ENCODE measurements at places on chromosomes 3 and 15.

- DNase-seq: no peak
These were observed 19.4 kb downstream of the ZNF80 start for GRCh38 chr3:114218006-114218405.

GRCh38 chr15:66598095-66598815 lies 32.5 kb upstream of the LCTL start:
- DNase-seq: no peak

DNA sequence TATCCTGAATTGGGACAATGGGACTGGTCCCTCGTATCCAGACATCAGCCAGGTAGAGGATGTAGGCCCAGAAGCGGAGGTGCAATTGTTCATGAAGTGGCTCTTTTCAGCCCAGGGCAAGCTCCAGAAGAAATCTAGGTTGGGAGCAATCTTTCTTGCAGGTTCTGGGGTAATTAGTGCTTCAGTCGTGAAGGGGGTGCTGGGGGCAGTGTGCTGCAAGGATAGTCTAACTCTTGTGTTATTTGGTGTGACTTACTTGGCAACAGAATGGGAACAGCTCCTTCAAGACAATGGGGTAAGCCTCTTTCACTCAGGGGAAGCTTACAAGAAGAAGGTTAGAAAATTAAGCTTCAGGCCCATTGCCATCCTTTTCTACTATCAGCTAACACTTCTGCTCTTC lies 273.0 kb downstream of the DIPK2A start:
- DNase-seq: no peak

DNA sequence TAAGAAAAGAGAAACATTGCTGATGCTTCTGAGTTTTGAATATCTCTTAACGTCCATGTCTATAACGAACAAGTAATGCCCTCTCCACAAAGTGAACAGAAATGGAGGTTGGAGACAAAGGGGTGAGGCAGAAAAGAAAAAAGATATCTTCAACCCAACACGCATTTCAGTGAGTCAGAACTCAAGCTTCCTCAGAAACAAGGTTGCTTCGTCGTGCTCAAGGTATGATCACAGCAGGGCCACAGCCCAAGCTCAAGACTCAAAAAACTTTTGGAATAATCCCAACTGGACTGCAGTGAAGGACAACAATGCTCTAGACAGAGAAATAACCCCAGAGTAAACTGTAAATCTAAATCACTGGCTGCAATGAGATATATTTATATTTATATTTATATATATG lies 18.9 kb downstream of the WNT5A start:
- DNase-seq: no peak

DNA sequence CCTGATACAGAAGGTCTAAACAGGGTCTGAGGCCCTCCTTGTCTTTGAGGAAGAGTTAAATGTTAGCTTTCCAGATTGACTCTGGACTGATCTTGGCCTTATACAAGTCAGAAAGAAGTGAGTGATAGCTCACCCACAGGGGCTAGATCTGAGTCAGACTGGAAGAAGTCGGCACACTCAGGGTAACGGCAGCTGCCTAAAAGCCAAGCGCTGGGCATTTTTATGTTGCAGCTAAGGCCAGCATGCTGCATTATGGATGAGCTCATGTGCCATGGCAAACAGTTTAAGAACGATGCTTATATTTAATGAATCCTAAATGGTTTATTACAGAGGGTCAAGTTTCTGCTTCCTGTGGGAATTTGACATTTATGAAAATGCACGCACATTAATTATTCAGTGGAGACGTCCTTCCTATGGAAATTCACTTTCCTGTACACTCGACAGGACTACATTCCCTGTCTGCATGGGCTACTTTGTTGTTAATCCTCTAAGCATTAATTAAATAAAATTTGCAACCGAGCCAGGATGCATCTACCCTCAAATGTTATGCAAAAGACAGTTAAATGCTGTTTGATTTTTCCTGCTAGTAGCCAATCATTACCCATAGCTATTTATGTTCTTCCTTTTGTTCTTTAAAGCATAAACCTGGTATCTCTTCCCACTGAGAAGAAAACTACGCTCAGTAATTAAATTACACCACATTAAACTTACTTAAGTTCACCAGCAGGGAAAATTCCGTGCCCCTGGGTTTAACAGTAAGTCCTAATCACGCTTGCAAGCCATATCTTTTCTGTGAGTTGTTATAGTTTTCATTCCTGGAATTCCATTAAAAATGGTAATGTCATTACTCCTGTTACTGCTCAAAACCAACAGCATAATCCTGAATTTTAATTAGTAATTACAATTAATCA lies 762.7 kb upstream of the CFAP20DC start:
- DNase-seq: no peak

- DNase-seq: no peak
These were observed 10.7 kb downstream of the GCNT3 start for GRCh38 chr15:59622289-59622688.

DNA sequence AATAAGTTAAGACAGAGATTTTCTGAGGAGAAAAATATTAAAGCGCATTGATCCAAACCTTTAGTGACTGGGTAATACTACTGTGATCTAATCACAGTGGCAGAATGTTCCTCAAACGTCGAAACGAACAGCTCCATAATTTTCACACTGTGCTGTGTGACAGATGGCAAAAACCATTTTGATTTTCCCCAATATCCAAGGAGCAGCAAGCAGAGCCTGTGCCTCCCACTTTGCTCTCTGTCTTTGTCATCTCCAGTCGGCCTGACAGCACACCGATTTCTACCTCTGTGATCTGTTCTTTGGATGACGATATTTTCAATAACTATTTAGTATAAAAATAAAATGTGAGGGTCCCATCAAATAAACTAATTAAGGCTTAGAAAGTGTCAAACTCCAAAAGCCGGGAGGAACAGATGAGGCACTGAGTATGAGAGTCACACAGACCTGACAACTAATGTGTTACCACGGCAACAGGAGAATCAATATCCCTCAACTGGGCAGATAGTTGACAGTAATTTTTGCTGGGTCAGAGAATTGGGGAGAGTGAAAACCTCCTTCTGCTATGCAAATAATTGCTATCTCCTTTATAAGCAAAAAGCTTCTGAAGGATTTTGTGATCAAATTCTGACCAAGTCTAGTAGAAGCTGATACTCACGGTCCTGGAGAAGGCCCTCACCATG lies 489.1 kb upstream of the CFAP20DC start:
- DNase-seq: no peak

GRCh38 chr3:11085093-11085840 lies 69.0 kb upstream of the HRH1 start:
- DNase-seq: no peak

DNA sequence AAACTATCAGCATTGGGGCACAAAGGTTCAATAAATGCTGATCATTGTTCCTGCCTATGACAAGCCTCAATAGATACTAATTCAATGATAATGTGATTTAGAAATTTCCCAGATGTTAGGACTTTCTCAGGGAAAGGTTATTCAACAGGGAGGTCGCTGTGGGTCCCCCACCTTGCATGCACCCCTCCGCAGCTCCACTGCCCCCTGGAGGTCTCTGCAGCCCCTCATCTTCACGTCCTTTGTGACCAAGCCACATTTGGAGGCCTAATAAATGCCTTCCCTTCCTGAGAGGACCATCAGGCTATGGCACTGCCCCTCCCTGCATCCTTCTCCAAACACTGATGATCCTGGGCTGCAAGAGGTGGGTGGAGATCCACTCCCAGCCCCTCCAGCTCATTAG lies 50.2 kb downstream of the NOX5 start:
- no peak for DNase-seq

GRCh38 chr3:33790091-33790490 lies 8.3 kb upstream of the PDCD6IP start:
- no peak for DNase-seq

- DNase-seq: no peak
These were observed 65.3 kb downstream of the FLNB start for GRCh38 chr3:58073301-58074108.

GRCh38 chr3:194282436-194283122 lies 68.5 kb downstream of the CPN2 start:
- peak; percentile 46 for DNase-seq

- no peak for DNase-seq
These were observed 309.8 kb upstream of the MANF start for GRCh38 chr3:51075221-51075775.

DNA sequence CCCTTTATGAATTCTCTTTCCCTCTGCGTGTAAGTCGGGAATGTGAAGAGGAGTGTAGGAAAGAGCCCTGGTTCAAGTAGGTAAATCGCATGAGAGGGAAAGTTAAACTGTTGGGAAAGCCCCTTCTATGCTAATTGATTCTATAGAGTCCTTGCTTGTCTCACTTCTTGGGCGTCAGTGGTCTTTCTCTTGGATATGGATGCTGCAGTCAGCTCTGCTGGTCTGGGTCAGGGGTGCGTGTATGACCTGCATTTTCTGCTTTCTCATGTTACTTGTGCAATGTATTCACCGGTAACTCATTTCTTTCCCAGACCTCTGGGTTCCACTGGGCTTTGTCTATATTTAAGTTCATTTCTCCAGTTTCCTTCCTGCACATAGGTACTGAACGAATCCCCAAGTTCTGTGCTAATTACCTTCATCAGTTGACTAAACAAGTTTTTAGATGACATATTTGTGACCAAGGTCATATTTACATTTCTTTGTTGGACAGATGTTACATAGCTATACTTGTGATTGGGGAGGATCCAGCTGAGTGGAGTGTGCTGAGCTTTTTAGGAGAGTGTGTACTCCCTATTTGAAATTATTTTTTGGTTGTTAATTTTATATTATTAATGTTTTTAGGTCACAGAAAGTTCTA lies 1.4 kb downstream of the SETD5 start:
- no peak for DNase-seq

DNA sequence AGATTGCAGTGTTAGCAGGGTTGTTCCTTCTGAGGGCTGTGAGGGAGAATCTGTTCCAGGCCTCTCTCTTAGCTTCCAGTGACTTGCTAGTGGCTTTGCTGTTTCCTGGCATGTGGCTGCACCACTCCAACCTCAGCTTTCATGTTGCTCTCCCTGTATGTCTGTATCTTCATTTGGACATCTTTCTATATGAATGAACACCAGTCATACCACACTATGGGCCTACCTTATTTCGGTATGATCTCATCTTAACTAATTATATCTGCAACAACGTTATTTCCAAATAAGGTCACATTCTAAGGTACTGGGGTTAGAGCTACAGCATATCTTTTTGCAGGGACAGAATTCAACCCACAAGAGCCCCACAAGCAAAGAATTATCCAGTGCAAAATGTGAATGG lies 356.7 kb upstream of the UMPS start:
- DNase-seq: no peak

- no peak for DNase-seq
These were observed 220.9 kb upstream of the LRRFIP2 start for GRCh38 chr3:37395286-37395685.

DNA sequence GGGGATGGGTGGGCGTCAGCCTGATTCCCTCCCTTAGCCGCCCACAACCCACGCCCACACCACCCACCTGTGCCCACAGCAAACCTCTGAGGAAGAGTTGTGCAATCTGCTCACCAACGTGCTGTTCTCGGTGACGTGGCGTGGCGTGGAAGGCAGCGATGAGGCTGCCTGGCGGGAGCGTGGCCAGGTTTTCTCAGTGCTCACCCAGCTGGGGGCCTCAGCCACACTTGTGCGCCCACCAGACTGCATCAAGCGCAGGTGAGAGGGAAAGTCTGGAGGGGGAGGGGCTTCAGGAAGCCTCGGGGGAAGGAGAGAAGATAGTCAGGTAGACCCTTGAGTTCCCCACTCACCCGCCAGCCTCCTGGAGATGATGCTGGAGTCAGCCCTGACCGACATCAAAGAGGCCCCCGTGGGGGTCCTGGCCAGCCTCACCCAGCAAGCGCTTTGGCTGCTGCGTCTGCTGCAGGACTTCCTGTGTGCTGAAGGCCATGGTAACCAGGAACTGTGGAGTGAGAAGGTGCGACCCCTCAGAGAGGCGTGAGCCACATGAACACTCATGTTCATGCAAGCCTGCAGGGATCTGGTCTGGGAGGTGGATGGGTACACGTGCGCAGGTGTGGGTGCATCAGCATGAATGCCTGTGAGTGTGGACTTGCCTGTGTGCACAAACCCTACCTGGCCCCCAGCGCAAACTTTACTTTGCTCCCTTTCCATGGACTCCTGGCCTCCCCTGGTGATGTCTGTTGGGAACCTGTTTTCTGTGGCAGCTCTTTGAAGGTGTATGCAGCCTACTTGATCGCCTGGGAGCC lies 21.7 kb downstream of the NBEAL2 start:
- DNase-seq: no peak

DNA sequence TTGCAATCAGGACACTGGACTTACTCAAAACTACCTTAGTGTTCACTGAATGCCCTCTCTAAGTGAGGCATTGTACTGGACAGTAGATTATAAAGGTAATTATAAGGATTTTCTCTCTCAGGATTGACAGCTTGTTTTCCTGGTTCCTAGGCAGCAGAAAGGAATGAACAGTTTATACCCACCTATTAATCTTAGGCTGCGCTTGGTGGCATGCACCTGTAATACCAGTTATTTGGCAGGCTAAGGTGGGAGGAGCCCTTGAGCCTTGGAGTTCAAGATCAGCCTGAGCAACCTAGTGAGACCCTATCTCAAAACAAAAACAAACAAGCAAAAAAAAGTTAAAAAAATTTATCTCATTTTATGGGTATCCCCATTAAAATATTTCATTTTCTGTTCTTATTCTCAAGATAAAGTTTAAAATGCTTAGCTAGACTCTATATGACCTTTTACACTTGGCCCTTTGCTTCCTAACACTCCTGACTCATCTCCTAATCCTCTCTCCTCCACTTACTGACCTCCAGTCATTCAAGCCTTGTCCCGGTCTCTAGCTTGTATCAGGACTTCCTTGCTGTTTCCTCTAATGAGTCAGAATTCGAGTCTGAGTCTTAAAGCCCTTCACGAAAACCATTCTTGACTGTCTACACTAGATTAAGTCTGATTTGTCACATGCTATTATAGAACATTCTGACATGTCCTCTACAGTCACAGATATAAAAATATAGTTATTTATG lies 348.6 kb downstream of the NLGN1 start:
- DNase-seq: no peak

DNA sequence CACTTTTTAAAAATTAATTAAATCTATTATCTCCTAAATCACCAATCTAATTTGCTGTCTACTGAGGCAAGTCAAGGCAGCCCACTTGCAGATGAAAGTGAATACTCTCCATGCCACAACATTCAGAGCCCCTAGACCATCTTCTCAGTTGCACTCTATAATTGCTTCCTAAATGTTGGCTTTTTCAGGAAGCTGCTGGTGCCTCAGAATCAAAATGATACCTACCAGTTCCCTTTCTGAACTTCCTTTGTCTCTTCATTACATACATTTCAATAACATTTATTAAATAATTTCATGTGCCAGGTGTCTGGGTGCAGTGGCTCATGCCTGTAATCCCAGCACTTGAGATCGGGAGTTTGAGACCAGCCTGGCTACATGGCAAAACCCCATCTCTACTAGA lies 124.1 kb downstream of the SERPINI1 start:
- DNase-seq: no peak

DNA sequence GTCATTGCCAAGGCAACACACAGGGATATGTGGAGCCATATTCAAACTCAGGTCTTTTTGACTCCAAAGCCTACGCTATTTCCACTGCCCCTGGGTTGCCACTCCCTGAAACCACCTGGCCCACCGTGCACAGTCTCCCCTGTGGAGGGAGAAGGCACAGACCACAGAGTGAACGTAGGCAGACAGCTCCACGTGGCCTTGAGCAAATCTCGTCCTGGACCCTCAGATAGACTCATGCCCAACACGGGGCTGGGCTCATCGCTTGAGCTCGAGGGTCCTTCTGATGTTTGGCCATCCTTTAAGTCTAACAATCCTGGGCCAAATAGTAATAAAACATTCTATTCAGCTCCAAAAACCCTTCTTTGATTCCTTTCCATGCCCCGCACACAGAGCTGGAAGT lies 72.0 kb downstream of the CPN2 start:
- no peak for DNase-seq

All from heart left ventricle (tissue), 16 donors.